NK-92 treated with Interleukin-12 subunit alpha and Interleukin-12 subunit beta, amount 100 ng/mL, for 24 hours (cell line): ENCODE measurements at places on chromosomes 5 and 9.

- no peak for DNase-seq
Observed at GRCh38 chr5:108264533-108264932, 117.4 kb downstream of the FBXL17 start.

GRCh38 chr9:84655447-84655846 lies 14.1 kb upstream of the NTRK2 start:
- DNase-seq, result no peak

GRCh38 chr9:248278-248961 lies 33.8 kb downstream of the DOCK8 start:
- no peak for DNase-seq

GRCh38 chr9:131740898-131741297 lies 1.0 kb upstream of the RAPGEF1 start:
- DNase-seq, result no peak

DNA sequence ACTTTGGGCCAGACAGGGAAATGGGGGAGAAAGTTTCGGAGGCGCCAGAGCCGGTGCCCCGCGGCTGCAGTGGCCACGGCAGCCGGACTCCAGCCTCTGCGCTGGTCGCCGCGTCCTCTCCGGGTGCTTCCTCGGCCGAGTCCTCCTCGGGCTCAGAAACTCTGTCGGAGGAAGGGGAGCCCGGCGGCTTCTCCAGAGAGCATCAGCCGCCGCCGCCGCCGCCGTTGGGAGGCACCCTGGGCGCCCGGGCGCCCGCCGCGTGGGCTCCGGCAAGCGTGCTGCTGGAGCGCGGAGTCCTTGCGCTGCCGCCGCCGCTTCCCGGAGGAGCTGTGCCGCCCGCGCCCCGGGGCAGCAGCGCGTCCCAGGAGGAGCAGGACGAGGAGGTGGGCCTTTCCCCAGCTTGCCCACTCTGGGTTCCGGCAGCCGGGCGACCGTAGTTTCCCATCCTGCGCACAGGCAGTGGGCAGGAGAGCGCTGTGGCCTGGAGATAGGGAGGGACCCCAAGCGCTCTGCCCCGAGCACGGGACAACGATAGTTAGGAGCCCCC lies 516 bp downstream of the MAST4 start:
- DNase-seq, result no peak

- DNase-seq, result no peak
Observed at GRCh38 chr9:108521063-108521590, 334.7 kb downstream of the ACTL7B start.

DNA sequence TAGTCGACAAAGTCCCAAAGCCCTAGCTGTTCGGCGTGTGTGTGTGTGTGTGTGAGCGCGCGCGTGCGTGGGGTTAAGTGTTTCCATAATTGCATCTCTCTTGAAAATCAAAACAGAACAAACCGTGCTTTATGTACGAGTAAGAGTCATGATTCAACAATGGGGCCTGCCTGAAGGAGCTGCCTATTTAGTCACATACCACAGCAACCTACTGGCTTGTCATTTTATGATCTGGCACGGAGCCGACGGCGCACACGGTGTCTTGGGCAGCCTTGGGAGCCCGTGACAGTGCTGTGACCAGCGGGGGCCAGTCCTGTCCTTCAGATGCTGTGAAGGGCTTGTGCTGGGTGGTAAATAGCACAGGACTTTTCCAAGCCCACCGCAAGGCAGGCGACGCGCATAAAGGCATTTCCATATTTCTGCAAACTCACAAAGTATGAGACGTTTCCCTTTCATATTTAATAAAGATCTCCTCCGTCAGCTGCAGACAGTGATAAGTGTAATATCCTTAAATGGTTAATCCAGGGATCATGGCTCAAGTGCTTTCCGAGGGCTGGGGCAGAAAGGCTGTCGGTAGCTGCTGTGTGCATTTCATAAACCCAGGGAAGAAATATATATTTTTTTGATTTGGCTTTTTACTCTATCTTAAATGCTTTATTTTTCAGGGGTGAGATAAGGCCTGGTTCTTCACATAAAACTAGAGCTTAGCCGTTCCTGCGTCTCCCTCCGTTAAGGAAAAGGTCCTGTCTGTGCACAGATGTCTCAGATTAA lies 270.2 kb upstream of the IRX1 start:
- DNase-seq, result no peak

GRCh38 chr9:97316904-97317303 lies 9.4 kb downstream of the CCDC180 start:
- no peak for DNase-seq

- DNase-seq, result no peak
Observed at GRCh38 chr5:43352131-43352530, 38.9 kb upstream of the HMGCS1 start.

DNA sequence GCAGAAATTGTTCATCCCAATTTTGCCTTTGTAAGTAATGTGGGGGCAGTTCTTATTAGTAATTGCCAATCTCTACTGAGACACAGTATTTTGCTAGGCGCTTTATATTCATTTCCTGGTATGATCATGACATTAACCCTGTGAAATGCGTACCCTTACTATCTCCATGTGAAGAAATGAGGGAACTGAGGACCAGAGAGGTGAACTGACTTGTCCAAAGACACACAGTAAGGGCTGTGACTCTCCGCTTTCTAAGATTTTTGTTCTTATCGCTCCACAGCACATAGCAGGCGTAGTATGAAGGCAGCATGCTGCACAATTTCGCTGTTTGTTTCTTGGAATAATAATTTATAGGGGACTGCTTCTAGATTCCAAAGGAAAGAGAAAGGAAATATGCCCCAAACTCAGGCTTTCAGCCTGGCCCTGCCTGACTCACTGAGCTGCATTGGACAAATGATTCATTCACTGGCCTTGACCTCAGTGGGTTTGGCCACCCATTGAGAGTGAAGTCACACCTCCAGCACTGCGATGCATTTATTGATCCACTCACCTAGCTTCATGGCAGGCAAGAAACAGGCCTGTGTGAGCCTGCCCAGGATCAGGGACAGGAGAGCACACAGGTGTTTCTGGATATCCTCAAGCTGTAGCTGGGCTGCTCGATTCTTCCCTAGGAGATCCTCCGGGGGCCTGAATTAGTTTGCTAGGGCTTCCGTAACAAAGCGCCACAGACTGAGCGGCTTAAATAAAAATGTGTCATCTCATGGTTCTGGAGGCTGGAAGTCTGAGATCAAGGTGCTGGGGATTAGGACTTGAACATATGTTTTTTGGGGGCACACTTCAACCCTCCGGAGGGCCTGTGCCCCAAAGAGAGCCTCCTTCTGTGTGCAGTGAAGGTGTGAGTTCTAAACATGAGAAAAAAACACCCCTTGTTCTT lies 7.2 kb upstream of the DUSP1 start:
- peak; percentile 53 for DNase-seq

DNA sequence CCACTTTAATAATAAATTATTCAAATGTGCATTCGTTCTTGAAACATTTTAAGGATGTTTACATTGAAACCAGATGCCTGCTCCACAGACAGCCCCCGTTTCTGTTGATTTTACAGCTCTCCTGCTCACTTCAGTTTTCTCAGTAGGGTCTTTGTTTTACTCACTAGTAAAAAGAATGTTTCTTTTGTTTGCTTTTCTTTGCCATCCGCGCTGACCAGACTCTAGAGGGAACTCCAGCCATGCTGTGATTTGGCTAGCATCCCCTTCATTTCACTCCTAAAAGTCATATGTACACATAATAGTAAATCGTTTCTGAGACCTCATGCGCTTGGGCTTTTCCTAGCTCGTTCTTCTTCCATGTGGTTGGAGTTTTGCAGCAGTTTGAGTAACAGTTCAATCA lies 28.7 kb upstream of the PALM2AKAP2 start:
- no peak for DNase-seq

- no peak for DNase-seq
Observed at GRCh38 chr5:102691434-102691833, 63.7 kb upstream of the PAM start.

DNA sequence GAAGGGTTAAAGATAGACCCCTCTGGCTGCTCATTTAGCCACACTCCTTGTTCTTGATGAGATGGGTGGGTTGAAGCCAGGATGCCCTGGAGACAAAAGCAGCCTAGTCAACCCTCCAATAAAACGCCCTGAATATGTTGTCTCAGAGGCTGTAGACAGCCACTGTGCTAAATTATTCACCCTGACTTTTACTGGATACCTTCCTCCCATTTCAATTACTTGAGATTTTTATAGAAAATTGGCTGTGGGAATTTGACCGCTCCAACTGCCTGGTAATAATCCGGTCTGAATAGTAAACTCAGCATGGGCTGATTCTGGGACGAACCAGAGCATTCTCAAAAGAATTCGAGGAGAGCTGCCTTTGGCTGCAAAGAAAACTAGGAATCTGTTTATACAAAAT lies 104.2 kb downstream of the SNX18 start:
- no peak for DNase-seq

DNA sequence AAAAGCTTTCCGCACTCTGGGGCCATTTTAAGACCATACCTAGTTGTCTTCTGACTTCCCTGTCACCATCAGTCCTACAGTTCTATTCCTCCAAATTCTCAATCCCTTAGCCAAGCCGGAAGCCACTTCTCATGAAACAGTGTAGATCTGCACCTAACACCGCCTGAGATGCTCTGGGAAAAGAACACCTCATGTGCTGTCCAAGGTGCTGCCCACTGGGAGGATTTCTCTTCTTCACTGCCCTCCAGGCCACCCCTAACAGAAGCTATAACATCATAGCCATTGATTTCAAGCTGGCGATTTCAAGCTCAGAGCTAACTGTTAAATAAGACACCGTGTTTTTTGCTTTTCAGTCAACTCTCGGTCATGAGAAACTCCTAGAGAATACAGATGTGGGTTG lies 559.3 kb downstream of the CCDC171 start:
- DNase-seq, result no peak

- no peak for DNase-seq
Observed at GRCh38 chr9:112569186-112569585, 82.6 kb downstream of the KIAA1958 start.

DNA sequence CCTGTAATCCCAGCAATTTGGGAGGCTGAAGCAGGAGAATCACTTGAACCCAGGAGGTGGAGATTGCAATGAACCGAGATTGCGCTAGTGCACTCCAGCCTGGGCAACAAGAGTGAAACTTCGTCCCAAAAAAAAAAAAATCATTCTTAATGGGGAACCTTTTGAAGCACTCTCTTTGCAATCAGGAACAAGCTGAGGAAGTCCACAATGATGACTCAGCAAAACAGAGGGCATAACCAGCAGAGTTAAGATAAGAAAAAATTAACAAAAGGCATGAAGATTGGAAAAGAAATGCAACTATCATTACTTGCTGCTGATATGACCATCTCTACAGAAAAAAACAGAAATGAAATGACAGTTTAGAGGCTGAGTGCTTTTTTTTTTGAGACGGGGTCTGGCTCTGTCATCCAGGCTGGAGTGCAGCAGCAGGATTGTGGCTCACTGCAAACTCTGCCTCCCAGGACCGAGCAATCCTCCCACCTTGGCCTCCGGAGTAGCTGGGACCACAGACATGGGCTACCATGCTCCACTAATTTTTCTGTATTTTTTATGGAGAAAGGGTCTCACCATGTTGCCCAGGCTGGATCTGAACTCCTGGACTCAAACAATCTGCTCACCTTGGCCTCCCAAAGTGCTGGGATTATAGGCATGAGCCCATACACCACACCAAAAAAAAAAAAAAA lies 88.0 kb downstream of the FNBP1 start:
- no peak for DNase-seq

DNA sequence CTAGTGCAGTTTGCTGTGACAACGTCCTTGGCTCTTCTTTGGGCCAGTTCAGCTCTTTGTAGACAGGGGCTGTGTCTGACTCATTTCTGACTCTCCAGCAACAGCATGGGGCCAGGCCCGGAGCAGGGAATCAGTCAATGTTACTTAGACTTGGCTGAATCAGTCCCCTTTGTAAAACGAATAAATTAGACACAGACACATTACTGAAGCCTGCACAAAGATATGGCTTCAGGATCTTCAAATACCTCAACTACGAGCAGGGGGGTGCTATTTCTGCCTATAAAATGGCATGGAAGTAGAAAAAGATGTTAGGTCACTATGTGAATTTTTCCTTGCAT lies 204.7 kb downstream of the TTLL11 start:
- no peak for DNase-seq

DNA sequence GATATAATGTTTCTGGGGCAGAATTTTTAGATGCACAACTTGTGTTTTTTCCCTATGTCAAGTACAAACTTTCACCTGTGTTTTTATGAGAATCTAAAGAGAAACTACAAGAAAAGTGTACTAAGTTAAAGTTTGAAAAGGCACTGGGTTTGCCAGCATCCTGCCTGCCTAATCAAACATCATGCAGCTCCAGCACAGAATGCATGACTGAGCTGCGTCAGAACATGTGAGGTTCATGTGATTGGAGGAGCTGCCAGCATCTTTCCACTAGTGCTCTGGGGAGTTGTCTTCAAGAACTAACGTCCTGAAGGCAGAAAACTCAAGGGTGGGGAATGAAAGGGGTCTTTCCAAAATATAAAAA lies 46.1 kb upstream of the RIC1 start:
- no peak for DNase-seq

DNA sequence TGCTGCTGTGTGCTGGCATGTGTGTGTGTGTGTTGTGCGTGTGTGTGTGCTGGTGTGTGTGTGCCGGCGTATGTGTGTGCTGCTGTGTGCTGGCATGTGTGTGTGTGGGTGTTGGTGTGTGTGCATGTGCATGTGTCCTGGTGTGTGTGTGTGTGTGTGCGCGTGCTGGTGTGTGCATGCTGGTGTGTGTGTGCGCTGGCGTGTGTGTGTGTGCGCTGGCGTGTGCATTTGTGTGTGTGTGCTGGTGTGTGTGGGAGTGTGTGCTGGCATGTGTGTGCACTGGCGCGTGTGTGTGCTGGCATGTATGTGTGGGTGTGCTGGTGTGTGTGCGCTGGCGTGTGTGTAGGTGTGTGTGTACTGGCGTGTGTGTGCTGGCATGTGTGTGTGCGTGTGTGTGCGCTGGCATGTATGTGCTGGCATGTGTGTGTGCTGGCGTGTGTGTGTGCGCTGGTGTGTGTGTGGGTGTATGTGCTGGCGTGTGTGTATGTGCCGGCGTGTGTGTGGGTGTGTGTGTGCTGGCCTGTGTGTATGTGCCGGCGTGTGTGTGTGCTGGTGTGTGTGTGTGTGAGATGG lies 20.1 kb downstream of the UNC5A start:
- no peak for DNase-seq

- DNase-seq, result no peak
Observed at GRCh38 chr5:11973469-11973868, 69.2 kb upstream of the CTNND2 start.

- no peak for DNase-seq
Observed at GRCh38 chr5:112109331-112110007, 309.6 kb downstream of the EPB41L4A start.

DNA sequence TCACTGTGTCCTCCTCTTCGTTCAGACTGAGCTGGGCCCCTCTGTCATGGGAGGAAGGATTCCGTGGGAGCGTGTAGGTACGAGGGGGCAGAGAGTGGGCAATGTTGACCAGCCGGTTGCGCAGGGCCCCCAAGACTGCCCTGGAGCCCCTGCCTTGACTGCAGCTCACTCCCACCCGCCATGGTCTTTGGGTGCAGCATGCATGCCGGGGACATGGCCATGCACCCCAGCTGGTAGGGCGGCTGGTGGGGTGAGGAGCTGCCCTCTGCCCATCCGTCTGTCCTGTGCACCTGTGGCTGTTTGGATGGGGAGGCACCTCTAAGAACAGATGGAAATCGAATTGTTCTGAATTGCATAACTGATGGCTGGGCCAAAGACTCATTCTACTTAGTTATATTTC lies 42.6 kb upstream of the NPR3 start:
- DNase-seq, result no peak

GRCh38 chr5:38381361-38381760 lies 123.0 kb downstream of the EGFLAM start:
- DNase-seq, result no peak
